ENCODE measurements at places on chromosomes 6 and 20. TPM values are rescaled to one million over a fixed set of nuclear protein-coding genes. Genes with fewer than 3 reads are reported as not detected.

The RCAN2 gene
- 0.65 TPM for total RNA-seq

The NKX2-2 gene
- not detected for total RNA-seq

The RBPJL gene
- total RNA-seq = not detected

The NMBR gene
- total RNA-seq = not detected
